ENCODE measurements at places on chromosomes 16 and 17.

GRCh38 chr17:50218071-50218759 lies 16.8 kb upstream of the COL1A1 start:
- no peak for DNase-seq

DNA sequence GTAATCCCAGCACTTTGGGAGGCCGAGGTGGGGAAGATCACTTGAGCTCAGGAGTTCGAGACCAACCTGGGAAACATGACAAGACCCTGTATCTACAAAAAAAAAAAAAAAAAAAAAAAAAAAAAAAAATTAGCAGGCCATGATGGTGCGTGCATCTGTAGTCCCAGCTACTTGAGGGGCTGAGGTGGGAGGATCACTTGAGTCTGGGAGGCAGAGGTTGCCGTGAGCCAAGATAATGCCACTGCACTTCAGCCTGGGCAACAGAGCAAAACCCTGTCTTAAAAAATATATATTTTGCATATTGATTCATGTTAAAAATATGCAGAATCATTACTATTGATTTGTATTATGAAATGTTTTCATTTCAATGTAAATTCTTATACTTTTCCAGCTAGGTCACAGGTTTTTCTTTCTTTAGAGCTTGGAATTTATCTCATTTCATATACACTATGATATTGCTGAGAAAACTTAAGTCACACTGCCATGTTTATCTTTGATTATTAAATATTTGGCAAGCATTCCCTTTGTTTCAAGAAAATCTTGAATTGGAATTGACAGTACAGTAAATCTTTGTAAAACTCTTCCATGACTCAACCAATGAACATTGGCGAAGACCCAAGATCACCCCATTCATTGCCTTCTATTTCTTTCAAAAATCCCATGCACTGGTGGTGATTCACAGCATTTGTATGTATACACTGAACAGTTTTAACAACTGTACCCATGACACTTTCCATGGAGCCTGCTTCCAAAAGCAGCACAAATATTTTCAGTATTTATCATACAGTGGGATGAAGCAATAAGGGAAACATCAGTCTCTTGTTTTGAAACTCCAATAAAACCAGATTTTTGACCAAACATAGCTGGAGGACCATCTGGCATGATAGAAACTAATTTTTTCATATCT lies 83.5 kb upstream of the TNRC6A start:
- no peak for DNase-seq

DNA sequence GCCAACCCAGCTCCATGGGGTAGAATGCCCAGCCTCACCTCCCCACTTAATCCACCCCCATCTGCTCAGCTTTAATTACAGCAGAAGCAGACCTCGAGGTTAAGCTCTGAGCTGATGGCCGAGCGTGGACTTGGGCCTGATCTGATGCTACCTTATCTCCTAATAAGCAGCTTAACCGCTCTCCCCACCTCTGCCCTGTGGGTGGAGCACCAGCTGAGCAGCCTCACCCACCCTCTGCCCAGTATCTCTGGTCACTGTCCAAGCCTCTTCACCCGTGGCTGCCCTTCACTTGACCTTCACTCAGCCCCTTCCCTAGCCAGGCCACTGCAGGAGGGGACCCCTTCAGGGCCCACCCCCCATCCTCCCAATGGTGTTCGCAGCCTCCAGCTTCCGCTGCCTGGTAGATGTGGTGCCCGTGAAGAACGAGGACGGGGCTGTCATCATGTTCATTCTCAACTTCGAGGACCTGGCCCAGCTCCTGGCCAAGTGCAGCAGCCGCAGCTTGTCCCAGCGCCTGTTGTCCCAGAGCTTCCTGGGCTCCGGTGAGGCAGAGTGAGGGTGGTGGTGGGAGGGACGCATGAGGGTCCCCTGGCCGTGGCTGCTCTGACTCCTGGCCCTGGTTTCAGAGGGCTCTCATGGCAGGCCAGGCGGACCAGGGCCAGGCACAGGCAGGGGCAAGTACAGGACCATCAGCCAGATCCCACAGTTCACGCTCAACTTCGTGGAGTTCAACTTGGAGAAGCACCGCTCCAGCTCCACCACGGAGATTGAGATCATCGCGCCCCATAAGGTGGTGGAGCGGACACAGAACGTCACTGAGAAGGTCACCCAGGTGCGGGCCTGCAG lies 6.8 kb downstream of the KCNH6 start:
- no peak for DNase-seq

GRCh38 chr16:23673971-23674614 lies 4.6 kb upstream of the PLK1 start:
- no peak for DNase-seq

- DNase-seq, result no peak
Measured at GRCh38 chr17:79065105-79065670, 9.4 kb upstream of the ENGASE start.

GRCh38 chr17:78974635-78975591 lies 4.8 kb downstream of the LGALS3BP start:
- DNase-seq, result no peak
